ENCODE measurements at places on chromosomes 13 and 19.

DNA sequence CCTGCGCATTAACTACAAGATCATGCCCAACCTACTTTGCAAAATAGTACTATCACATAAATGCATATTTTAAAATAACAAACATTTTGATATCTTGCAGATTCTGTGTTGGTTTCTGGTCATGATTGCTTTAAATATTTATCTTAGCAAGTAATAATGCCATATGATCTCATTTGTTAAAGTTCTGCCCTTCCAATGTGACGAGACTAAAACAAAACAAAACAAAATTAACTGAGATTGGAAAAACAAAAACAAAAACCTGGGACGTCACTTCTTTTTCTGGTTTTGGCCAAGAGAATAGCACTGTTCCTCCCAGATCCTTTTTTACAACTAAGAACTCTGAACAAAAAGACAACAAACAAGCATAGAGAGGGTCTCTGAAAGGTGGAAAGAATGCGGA lies 436.3 kb downstream of the DACH1 start:
- DNase-seq = no peak

DNA sequence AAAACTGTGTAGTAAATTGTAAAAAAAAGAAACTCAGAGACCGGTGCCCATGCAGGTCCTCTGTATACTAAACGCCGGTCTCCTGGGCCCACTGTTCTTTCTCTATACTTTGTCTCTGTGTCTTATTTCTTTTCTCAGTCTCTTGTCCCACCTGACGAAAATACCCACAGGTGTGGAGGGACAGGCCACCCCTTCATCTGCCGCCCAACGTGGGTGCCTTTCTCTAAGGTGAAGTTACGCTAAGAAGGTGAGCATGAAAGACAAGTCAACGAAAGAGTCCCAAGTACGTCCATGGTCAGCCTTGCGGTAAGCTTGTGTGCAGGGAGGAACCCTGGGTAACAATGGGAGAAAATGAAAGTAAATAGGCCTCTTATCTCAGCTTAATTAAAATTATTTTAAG lies 48.0 kb upstream of the WASF3 start:
- no peak for DNase-seq

DNA sequence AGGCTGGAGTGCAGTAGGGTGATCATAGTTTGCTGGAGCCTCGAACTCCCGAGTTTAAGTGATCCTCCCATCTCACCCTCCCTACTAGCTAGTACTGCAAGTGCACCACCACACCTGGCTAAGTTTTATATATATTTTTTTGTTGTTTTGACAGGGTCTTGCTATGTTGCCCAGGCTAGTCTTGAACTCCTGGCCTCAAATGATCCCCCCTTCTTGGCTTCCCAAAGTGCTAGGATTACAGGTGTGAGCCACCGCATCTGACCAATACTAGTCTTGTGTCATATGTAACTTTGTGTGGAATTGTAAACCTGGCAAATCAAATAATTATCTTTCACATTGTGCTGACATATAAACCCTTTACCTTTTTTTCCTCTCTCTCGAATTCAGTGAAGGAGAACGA lies 10.2 kb downstream of the HNRNPM start:
- no peak for DNase-seq

DNA sequence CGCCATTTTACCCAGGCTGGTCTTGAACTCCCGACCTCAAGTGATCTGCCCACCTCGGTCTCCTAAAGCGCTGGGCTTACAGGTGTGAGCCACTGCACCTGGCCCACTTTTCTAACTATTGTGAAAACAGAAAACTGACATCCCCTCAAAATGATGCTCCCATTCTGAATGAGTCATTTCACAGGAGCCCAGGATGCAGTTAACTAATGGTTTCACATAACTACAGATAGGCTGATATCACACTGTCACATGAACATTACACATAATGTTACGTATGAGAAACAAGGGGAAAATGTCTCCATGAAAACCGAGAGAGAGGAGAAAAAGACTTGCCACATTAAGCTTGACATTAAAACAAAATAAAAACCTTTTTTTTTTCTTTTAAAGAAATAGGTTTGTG lies 37.5 kb downstream of the N4BP2L2 start:
- DNase-seq = no peak

- no peak for DNase-seq
Measured at GRCh38 chr13:77545626-77546412, 10.3 kb downstream of the SCEL start.

DNA sequence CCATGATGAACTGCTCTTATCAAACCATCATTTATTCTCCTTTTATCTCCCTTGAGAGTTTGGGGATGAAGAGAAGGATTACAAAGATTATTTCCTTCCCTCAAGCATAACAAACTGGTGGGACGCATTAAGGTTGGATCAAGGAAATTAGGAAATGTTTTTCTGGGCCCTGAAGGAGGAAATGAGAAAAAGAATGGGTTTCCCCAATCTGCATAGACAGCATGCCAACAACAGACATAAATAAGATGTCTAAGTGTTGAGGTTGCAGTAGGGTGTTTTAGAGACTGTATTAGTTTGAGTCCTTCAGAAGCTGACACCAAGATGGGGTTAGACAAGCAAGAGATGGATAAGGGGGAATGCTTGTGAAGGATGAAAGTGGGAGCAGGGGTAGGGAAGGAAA lies 7.3 kb downstream of the EPSTI1 start:
- no peak for DNase-seq

- DNase-seq = no peak
Measured at GRCh38 chr13:74646091-74646490, 511.9 kb upstream of the KLF12 start.

GRCh38 chr13:90868321-90868920 lies 479.1 kb upstream of the MIR17HG start:
- DNase-seq = peak; percentile 51

DNA sequence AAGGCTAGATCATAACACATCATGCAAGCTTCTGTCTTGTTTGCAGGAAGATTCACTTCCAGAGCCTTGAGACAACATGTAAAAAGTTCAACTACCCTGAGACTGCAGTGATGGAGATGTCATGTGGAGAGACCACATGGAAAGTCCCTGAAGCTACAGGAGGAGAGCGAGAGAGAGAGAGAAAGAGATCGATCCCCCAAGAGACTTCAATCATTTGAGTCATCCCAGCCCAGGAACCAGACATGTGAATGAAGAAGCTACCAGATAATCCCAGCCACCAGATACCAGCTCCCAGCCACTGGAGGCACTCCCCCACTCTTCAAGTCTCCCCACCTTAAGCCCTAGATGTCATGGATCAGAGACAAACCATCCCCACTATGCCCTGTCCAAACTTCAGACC lies 10.7 kb upstream of the EVI5L start:
- no peak for DNase-seq

- DNase-seq = no peak
Measured at GRCh38 chr19:29370276-29370675, 155.5 kb upstream of the VSTM2B start.

DNA sequence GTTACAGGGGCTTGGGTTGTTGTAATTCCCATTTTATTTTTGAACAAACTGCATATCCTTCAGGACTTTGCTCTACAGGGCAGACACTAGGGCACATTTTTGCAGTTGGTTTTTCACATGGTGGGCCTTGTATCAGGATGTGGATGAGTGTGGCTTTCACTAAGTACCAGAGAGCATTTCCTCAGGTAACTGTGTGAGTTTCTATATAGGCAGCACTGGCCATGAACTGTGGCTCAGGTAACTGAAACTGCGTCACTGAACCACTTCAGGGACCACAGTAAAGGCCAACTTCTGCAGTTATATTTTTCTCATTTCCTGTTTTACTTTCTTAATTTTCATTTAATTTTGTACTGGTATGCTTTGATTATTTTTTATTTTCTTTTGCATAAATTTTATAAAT lies 166.5 kb downstream of the ZNF486 start:
- no peak for DNase-seq

DNA sequence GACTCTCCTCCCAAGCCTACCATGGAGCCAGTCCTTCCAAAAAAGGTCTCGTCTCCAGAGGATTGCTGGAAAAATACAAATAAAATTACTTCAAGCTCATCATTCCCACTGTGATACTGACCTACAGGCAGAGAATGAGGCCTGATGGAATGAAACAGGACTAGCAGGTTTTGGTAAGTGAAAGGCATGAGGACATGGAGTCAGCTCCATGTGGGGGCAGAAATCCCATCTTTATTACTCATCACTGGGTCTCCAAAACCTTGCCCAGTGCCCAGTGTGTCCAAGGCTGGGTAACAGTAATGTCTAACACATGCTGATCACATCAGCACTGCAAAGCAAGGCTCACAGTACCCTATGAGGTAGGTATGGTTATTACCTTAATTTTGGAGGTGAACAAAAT lies 235.4 kb downstream of the DNAJC15 start:
- no peak for DNase-seq

DNA sequence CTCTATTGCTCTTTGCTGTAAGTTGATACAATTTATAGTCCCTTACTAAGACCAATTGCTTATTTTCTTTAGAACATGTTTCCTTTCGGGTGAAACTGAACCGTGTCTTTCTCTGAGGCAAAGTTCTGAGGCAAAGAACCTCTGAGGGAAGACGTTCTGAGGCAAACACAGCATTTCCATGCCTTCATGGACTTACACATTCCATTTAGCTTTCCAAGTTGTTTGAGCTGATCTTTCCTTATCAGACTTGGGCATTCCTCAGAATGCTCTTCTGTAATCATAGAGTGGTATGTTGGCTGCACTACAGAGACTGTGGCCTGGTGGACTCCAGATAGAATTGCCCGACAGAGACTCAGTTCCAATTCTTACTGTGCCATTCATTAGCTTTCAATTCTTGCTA lies 579.1 kb downstream of the KCTD12 start:
- no peak for DNase-seq

- DNase-seq = peak; percentile 63
Measured at GRCh38 chr19:56838024-56838908, 2.3 kb downstream of the PEG3 start.
